Karpas-422 (cell line): ENCODE measurements at places on chromosomes 11 and 22. TPM values are rescaled to one million over a fixed set of nuclear protein-coding genes. Genes with fewer than 3 reads are reported as not detected.

GRCh38 chr11:12019866-12020416 lies 11.5 kb upstream of the DKK3 start:
- H3K27me3 ChIP-seq: no peaks in the 10 kb centered on the region
- no peaks in the 10 kb centered on the region; the same call in 1 of the 2 replicates for H3K36me3 ChIP-seq
- no peak overlapping the region for H3K4me3 ChIP-seq

- no peak overlapping the region for H3K27ac ChIP-seq
- H3K4me1 ChIP-seq: peaks cover 34% of the 10 kb centered on the region
- no peaks in the 10 kb centered on the region for H3K27me3 ChIP-seq
- H3K36me3 ChIP-seq: no peaks in the 10 kb centered on the region
- no peak for DNase-seq
These were observed 3.1 kb upstream of the IL10RA start for GRCh38 chr11:117983163-117983475.

Gene IGLL1
- 100 and 171 TPM in 2 replicates for total RNA-seq

- H3K36me3 ChIP-seq: peaks cover 89% of the 10 kb centered on the region
- no peak for DNase-seq
- no peak overlapping the region for H3K27ac ChIP-seq
- no peaks in the 10 kb centered on the region for H3K4me1 ChIP-seq
These were observed 39.3 kb downstream of the CEP295 start for GRCh38 chr11:93700830-93701229.

DNA sequence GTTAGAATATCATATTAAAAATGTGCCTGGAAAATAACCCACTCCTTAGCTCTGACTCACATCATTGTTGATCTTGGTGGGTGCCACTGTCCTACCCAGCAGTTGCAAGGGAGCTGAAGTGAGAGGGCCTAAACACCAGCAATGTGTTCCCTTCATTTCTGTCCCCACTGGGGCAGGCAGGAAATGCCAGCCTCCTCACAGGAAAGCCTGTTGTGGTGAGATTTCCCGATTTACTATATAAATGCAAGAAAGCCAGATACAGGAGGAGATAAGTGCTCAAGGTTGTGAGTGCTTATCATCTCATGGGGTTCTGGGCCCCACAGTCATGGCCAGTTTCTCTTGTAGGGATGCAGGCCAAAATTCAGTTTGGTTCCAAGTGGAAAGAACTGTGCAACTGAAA lies 15.8 kb upstream of the FLI1 start:
- H3K27me3 ChIP-seq: no peaks in the 10 kb centered on the region
- H3K4me1 ChIP-seq: no peaks in the 10 kb centered on the region
- no peak for DNase-seq
- no peak overlapping the region for H3K4me3 ChIP-seq
- H3K27ac ChIP-seq: no peak overlapping the region

DNA sequence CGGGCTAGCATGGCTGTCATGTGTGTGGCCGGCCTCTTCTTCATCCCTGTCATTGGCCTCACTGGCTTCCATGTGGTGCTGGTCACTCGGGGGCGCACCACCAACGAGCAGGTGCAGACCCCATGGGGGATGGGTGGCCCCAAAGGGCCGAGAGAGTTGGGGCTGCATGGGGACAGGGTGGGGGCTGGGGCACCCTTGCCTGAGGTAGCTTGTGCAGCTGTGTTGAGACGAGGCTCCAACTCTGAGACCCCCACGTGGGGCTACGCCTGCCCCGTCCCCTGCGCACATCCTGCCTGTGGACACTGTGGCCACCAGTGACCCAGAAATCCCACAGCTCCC lies 8.5 kb downstream of the ZDHHC8 start:
- no peaks in the 10 kb centered on the region for H3K36me3 ChIP-seq
- peaks cover 19% of the 10 kb centered on the region for H3K4me1 ChIP-seq
- H3K27ac ChIP-seq: no peak overlapping the region
- no peak for DNase-seq
- no peak overlapping the region for H3K4me3 ChIP-seq

DNA sequence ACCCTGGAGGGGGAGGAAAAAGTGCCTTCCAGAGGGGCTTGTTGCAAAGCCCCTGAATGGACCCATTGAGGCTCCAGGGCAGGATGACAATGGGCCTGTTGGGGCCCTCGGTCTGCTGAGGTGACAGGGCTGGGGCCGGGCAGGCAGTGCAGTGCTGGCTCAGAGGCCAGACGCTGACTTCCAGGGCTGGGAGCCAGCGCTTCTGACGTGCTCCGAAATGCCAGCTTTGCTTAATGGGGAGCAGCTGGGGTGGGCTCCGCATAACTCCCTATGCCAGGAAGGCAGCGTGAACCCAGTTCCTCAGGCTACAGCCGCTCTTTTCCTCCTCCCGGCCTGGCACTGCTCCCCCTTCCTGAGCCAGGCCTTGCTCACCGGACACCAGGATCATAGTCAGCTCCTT lies 17.7 kb downstream of the NAV2 start:
- no peaks in the 10 kb centered on the region for H3K36me3 ChIP-seq
- DNase-seq: no peak
- H3K27ac ChIP-seq: no peak overlapping the region
- no peak overlapping the region for H3K4me3 ChIP-seq
